ENCODE measurements at places on chromosomes 6 and 20.

DNA sequence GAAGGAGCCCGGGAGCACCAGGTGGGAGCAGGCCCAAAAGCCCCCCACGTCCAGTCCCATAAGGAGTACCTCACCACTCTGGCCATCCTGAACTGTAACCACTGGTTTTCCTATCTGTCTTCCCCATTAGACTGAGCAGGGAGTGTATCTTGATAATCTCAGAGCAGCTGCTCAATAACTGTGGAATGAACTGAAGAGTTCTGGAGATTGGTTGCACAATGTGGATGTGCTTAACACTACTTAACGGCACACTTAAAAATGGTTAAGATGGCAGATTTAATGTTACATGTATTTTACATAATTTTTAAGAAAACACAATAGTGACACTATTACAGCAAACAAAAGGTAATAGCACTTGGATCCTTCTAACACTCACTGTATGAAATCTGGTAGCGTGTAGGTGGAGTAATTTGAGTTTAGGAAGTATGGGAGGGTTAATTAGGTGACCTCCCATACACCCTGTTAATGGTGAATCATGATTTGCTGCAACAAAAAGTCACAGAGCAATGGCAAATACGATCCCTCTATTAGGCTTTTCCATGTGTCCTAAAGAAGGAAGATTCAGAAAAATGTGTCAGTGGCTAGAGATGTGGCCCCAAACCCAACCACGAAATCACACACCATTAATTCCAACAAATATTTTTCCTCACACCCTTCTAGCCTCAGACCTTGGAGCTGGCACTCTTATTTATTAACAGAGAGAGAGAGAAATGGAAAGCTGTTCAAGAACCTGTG is 18.4 kb downstream of the TRAM2 start:
- DNase-seq, result no peak

- DNase-seq, result no peak
Measured at GRCh38 chr20:39282619-39283092, 320.5 kb downstream of the DHX35 start.

DNA sequence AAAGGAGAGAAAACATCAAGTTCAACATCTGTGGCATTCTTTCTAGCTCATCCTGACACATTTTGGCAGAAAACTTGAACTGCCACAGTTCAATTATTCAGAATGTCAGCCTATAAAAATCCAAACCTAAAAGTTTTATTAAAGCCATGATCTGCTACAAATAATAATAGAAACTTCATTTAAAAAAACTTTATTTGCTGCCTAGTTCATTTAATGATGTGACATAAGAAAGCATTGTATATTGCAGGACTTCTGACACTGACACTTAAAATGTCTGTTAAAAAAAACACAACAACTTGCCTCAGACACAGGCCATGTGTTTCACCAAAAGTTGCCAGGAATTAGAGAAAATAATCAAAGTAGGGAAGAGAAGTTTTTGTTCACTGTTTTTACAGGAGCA is 88.3 kb upstream of the HTR1E start:
- no peak for DNase-seq

- no peak for DNase-seq
Measured at GRCh38 chr20:38840053-38840893, 34.8 kb downstream of the PPP1R16B start.

All from memory B cell (primary cell).